ENCODE measurements at places on chromosomes 1 and 21. TPM values are rescaled to one million over a fixed set of nuclear protein-coding genes. Genes with fewer than 3 reads are reported as not detected.

SHISA4 gene
- 16.1 TPM for total RNA-seq

C1orf94 gene
- total RNA-seq = not detected

OR10J1 gene
- total RNA-seq = not detected

SPRR1B gene
- total RNA-seq = not detected

SPRR2B gene
- not detected for total RNA-seq

GNL2 gene
- 72.1 TPM for total RNA-seq

OSCP1 gene
- total RNA-seq = 14.2 TPM

OMA1 gene
- total RNA-seq = 29.2 TPM

GRCh38 chr1:101314244-101314643 lies 77.4 kb downstream of the S1PR1 start:
- DNase-seq = peak; percentile 86

DNA sequence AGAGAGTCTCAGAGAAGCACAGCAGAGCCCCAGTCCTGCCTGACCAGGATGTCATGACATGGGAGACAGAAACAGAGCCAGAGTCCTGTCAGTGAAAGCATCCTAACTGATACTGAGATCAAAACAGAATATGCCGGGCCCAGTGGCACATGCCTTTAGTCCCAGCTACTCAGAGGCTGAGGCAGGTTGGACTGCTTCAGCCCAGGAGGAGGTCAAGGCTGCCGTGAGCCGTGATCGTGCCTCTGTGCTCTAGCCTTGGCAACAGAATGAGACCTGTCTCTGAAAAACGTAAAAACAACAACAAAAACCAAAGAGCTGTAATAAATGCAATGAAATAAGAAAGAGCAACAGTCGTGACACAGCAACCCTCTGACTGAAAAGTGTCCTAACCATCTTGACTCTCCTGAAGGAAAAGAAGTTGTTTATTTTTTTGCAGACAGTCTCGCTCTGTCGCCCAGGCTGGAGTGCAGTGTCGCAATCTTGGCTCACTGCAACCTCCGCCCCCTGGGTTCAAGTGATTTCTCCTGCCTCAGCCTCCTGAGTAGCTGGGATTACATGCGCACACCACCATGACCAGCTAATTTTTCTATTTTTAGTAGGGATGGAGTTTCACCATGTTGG lies 189.2 kb downstream of the SLC45A1 start:
- peak; percentile 53 for DNase-seq

- no peak for DNase-seq
These were observed 83.7 kb upstream of the CTTNBP2NL start for GRCh38 chr1:112312315-112312714.

DNA sequence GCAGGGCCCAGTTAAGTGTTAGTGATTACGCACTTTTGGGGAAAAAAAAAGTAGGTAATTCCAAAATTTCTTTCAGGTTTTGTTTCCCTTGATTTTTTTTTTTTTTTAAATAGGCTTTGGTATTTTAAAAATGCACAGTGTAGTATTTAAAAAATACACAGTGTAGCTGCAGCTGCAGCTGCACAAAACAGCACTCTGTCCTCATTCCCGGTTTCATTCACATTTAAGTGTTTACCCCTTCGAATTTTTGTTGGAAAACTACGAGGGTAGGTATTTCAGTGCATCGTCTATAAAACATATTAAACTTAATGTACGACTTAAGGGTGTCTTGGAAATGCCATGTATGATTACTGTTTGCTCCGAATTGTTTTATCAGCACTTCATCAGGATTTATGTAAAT lies 3.4 kb downstream of the NEK7 start:
- no peak for DNase-seq

DNA sequence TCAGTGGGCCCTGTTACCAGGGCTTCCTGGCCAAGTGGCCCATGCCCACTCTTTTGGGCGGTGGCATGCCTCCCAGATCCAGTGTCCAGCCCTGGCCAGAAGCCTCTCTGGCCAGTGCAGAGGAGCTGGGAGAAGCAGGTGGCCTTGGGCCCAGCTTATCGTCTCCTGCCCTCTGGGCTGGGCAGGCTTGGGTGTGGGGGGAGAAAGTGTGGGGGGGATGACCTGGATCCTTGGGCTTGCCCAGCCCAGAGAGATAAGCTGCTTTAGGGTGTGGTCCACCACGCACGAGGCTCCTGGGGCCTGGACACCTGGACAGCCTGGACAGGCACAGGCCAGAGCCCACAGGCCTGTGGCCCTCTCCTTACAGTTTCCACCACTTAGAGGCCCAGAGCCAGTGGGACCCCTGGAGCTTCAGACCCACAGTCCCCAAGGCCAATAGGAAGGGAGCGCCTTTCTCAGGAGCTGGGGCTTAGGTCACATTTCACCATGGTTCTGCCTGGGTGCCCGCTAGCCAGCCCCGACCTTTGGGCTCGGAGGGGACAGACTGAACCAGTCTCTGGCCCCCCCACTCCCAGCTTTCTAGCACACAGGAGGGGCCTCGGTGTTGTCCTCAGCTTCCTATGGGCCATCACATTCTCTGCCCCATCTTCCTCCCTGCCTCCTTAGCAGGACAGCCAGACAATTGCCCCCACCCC lies 1.8 kb downstream of the ESPN start:
- no peak for DNase-seq

- peak; percentile 37 for DNase-seq
These were observed 55.5 kb upstream of the DNAJC6 start for GRCh38 chr1:65253800-65254319.

GRCh38 chr21:42453224-42453985 lies 42.6 kb downstream of the RSPH1 start:
- no peak for DNase-seq
